Kidney epithelial cell (primary cell): ENCODE measurements at places on chromosomes 1 and 21.

- no peak for DNase-seq
Observed at GRCh38 chr1:227317523-227318015, 723 bp downstream of the CDC42BPA start.

- no peak for DNase-seq
Observed at GRCh38 chr1:48753293-48753692, 23.4 kb downstream of the BEND5 start.

DNA sequence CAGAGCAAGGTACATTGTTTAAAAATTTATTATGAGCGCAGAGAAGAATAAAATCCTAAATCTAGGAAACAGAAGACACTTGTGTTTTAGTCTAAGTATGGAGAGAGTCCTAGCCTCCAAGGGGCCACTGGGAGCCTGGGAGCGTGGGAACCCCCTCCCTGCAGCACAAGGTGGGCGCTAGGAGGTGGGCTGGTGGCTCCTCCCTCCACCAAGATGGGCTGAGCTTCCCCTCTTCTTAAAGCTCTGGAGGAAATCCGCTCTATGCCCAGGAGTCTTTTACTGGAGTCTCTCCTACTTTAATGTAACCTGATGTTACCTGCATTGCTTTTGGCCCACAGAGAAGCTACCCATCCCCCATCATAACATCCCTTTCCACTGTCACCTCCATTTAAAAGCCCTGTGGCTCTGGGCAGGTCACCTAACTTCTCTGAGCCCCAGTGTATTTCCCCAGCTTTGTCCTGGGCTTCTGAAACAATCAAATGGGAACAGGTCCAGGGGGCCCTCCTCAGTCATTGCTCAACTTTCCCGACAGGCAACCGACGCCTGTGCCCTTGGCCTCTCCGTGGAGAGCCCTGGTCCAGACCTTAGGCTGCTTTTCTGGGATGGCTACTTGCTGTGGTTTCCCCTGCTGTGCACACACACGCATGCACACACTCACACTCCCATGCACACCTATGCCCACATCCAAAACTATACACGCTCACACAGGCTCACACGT lies 181.5 kb downstream of the NPHP4 start:
- DNase-seq: no peak

DNA sequence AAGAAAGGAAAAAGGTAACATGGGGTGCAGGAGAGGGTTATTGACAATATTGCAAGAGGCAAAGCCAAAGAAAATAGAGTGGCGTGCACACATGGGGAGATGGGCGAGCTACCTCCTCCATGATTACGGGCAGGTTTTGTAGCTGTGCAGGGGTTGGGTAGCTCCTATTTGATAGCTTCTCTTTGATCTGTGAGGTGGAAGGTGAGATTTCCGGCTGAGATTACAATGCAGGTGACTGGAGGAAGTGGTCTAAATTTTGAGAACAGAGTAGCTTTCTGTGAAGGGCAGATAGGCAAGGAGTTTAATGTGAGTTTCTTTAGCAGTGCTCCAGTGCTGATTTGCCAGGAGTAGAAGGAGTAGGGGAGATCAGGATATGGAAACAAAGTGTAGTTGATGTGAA lies 263.4 kb downstream of the PLA2G4A start:
- no peak for DNase-seq

DNA sequence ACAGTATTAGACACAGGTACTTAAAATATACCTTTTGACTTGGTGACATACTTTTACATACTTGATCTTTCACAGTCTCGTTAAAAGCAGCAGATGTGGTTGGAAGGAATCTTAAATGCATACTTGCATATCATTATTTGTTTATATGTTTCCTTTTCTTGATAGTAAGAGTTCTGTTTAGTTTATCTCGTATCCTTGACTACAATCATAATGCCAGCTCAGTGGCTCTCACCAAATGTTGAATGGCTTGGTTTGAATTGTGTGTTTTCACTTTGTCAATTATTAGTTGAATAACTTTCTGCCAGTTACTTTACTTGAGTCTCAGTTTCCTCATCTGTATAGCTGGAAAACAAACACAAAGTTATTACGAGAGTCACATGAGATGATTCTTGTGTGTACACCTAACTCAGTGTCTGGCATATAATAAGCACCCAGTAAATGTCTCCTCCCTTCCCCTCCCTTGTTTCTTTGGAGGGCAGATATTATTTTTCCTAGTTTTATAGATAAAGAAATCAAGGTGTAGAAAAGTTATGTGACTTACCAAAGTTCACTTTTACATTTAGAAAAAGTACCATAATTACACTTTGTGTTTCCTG lies 131.6 kb upstream of the IVNS1ABP start:
- no peak for DNase-seq

GRCh38 chr1:167171286-167171929 lies 49.3 kb upstream of the POU2F1 start:
- peak; percentile 25 for DNase-seq

GRCh38 chr1:168636200-168636599 lies 59.8 kb downstream of the XCL1 start:
- no peak for DNase-seq

GRCh38 chr1:22848405-22848804 lies 124.3 kb downstream of the LACTBL1 start:
- no peak for DNase-seq

GRCh38 chr1:192167011-192167410 lies 8.7 kb downstream of the RGS18 start:
- no peak for DNase-seq

DNA sequence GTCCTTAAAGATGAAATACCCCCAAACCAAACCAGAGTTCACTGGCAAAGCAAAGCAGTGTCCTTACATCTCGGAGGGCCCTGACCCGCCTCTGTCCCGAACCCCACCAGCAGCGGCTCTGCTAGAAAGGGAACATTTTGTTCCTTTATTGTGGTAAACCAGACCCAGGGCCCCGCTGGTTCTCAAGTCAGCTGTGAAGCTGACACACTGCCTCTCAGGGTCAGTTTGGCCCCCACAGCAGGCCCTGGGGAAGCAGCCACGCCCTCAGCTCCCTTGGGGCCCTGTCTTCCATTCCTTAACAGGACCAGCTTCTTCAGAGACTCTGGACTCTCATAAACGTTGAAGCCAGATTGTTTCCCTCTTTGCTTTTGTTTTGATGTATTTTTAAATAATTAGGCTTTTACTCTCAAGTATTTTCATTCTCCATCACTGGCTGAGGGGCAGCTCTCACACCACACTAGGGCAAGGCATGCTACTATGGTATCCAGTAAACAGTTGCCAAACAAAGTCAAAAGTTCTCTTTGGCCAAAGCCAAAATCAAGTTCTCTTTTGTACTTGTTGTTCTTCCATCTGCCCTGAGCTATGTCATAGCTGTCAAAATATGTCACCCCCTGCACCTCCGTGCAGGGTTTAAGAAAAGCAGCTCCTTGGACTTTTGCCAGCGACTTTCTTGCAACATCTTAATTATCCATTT lies 61.1 kb upstream of the ANGPTL1 start:
- DNase-seq: no peak

DNA sequence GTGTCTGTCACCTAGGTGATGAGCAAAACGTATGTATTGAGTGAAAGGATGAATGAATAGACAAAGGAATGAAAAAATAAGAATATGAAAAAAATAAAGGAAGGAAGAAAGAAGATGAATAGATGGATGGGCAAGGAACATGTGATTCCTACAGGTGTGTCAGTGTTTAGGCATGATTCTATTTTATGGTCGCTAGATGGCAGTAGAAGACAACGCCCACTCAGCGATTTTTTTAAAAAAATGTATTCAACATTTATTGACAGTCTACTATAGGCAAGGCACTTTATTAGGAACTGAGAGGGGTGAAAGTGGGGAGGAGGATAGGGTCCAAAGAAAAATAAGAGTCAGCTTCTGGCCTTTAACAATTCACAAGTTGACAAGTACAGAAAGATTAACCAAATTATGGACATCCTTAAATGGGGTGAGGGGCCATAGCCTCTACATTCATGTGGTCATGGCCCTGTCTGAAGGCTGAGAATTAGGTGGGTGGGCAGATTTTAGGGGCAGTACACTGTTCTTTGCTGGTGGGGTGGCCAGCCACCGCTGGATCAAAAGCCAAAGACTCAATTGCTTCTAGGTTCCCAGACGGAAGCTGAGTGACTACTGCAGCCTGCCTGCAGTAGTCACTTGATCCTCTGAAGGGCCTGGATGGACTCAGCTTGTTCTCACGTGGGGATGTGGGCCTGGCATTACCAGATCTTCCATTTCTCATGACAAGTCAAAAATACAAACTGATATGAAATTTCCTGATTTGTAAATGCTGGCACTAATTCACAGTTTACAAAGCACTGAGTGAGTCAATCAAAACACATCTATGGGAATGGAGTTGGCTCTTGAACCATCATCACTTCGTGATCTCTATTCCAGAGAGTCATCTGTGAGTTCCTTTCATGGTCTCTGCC lies 83.9 kb downstream of the FASLG start:
- DNase-seq: no peak

GRCh38 chr1:58515794-58516401 lies 30.6 kb downstream of the OMA1 start:
- peak; percentile 35 for DNase-seq

GRCh38 chr1:231517076-231517475 lies 11.4 kb upstream of the TSNAX start:
- no peak for DNase-seq

GRCh38 chr1:22827666-22828483 lies 117.2 kb downstream of the EPHB2 start:
- DNase-seq: no peak

GRCh38 chr1:169762699-169763098 lies 28.8 kb upstream of the SELE start:
- no peak for DNase-seq

- DNase-seq: no peak
Observed at GRCh38 chr1:212760126-212760823, 31.3 kb downstream of the NSL1 start.

GRCh38 chr1:228987286-228987685 lies 252.0 kb downstream of the RHOU start:
- DNase-seq: no peak
